LHCN-M2 (cell line): ENCODE measurements at places on chromosomes 12 and 14.
A peak's percentile ranks its signal among the peaks of the same experiment; 100 is the strongest.

GRCh38 chr12:9760699-9761418, at the start of gene CD69:
Gene CD69 (minus strand): TSS chr12:9760901. CDS start chr12:9760820, 81 bp downstream.
- no peak for DNase-seq

GRCh38 chr12:54486173-54486867, 11.2 kb upstream of the NCKAP1L start:
- no peak for DNase-seq

DNA sequence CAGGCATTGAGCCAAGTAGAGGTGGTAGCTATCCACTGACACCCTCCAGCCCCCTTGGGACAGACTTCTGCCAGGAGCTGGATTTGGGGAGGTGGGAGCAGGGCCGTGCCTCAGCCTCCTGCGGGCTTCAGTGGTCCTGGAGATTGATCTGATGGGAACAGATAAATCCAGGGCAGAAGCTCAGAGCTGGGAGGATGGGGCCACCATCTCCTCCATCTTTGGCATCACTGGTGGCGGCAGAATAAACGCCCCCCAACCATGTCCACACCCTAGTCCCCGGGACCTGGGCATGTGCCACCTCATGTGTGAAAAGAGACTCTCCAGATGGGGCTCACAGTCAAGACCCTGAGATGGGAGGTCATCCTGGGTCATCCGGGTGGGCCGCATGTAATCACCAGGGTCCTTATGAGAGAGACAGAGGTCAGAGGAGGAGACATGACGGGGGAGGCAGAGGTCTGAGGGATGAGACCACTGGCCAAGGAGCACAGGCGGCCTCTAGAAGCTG, 209.6 kb upstream of the RTL1 start:
- DNase-seq, result no peak

- DNase-seq, result no peak
Observed at GRCh38 chr14:54593860-54594259, 26.9 kb downstream of the SAMD4A start.

GRCh38 chr12:72018036-72018435, 79.4 kb downstream of the TPH2 start:
- no peak for DNase-seq

GRCh38 chr12:2794191-2794735, 507 bp upstream of the FKBP4 start:
- no peak for DNase-seq

GRCh38 chr14:64536488-64537245, 3.9 kb upstream of the HSPA2 start:
- no peak for DNase-seq

DNA sequence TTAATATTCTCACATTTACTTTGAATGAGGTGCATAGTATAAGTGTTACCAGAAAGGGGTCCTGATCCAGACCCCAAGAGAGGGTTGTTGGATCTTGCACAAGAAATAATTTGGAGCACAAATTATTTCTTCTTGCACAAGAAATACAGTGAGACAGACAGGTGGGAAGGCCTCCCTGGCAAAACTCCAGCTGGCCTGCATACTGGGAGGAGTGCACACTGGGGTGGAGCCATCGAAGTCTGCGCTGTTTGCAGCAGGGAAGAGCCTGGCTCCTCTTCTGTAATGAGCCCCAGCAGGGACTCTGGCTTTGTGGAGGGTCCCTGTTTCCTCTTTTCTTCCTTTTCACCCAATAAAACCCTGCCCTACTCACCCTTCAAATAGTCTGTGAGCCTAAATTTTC, 141.6 kb downstream of the GLT1D1 start:
- DNase-seq, result no peak

DNA sequence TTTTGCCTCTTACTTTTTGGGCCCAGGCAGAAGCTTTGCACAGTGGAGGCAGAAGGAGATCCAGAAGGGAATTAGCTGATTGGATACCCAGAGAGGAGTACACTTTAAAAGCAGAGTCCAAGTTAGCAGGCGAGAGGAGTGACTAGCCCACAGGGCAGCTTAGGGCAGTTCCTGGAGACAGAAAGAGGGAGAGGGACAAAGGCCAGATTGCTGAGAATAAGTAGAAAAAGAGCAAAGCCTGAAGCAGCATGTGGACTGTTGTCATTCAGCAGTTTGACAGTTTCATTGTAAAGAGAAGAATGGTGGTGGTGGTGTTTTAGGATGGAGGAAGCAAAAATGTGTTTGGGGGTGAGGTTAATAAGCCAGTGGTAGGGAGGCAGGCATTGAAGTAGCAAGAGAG, 95.1 kb downstream of the PELI2 start:
- DNase-seq, result no peak

GRCh38 chr14:65588426-65589140, 176.1 kb downstream of the FUT8 start:
- peak; percentile 49 for DNase-seq

DNA sequence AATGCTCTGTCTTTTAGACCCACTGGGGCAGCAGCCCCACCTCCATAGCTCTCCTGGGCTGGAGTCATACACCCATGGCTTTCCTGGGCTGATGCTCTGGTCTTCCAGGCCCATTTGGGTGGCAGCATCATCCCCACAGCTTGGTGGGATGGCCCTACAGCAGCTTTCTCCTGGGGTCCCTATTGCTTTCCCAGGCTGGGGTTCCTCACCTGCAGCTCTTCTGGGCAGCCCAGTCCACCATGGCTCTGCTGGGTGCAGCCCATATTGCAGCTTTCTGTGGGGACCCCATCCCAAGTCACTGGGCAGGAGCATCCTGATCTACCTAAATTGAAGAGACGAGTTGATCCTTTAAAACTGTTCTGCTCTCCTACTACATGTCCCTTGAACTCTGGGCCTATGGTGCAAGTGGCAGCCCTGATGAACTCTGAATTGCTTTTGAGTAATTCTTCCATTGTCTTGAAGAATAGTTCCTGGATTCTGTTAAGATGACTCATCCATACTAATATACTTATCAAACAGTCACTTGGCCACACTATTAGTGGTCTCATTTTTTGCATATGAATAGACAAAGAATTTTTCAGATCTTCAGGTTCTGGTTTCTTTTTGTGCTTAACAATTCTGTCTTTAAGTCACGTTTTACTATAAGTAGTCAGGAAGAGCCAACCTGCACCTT, 390.1 kb downstream of the DPF3 start:
- no peak for DNase-seq

DNA sequence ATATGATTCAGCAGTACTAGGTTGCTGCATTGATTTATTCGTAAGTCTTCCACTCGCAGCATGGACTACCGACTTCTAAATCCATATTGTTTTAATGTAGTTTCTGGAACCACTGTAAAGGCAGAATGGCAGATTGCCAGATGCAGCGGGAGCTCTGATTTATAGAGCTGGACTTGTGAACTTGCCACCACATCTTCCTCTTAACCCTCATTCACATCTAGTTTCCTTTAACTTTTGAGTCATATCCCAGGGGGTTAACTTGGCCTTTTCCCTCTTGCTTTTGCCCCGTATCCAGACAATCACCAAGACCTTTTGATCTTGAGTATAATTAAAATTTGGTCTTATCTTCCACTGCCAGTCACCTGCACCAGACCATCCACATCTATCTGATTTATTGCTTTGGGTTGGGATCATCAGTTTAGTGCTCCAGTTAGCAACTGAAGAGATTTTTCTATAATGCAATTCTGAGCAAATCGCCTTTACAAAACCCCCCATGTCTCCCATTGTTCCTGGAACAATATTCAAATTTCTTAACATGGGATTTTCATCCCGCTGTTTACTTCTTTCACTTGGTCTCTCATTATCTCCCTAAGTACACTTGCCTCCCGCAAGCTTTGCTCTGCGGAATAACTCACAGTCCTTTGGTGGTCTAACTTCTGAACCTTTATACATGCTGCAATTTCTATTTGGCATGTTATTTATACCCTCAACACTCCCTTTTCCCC, 130.5 kb downstream of the ACSS3 start:
- peak; percentile 18 for DNase-seq

DNA sequence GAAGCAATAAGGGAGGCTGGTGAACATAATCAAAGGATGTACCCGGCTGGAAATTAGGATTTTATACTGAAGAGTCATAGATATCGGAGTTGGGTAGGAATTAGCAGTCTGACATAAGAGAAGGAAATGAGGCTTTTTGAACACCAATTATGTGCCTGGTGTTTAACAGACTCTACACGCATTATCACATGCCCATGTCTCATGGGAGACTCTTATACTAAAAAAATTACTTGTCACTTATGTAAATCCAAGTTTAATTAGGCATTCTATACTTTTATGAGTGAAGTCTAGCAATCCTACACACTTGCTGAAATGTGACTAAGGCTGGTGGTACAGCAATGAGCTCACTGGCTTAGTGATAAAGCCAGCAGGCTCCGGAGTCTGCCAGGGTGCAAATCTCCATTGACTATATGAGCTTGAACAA, 93.5 kb downstream of the NUAK1 start:
- no peak for DNase-seq

GRCh38 chr14:22791301-22791700, 23.9 kb downstream of the SLC7A7 start:
- DNase-seq, result peak; percentile 84

DNA sequence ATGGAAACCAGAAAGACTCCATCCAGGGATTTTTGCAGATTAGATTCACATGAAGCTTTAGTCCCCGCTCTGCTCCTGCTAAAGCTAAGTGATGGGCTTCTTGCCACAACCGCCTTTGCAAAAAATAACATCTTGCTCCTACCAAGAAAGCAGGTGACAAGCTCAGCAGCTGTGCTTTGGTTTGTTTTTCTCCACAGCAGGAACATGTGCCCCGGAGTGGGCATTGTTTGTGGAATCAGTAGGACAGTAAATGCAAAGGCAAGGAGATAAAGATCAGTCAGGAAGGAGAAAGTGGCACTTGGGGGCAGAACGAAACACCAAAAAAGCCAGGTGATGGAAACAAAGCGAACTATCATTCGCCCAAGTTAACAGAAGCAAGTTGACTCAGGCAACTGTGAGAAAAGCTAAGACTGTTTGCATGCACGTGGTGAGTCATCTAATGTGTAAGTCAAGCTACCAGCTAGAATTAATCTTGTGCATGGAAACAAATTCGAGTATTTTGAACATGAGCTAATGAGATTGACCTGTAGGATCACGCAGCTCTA, 165.5 kb upstream of the PLXNC1 start:
- DNase-seq, result peak; percentile 88

DNA sequence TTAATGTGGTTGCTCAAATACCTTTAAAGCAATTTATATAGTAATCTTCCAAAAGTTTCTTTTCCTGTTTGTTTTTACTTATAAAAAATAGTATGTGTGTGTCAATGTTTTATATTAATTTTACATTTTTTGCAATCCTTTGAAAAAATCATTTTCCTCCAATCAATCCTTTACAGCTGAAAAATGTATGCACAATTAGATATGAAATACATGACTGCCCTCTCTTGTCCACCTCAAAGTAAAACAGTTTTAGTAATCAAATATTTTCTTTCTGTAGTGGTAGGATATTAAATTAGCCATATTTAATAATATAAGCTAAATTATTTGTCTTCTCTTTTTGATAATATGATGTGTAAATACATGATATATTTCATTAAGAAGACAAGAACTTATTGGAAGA, 269.9 kb downstream of the ADAMTS20 start:
- DNase-seq, result peak; percentile 46

DNA sequence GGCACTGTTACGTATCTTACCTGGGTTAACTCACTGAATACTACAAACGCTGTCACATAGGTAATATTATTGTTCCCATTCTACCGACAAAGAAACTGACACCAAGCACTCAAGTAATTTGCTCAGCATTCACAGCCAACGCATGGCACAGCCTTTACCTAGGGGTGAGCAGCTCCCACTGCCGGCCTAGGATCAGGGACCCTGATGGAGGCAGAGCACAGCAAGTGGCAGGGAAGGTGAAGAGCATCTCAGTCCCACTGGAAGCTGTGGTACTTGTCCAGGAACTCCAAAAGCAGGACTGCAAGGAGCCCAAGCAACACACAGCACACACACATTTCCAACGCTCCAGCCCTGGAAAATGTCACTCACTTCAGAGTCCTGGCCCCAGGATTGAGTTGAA, 111.8 kb upstream of the CDKN3 start:
- DNase-seq, result no peak

GRCh38 chr12:12872139-12872933, 19.0 kb upstream of the GPRC5A start:
- DNase-seq, result peak; percentile 46

DNA sequence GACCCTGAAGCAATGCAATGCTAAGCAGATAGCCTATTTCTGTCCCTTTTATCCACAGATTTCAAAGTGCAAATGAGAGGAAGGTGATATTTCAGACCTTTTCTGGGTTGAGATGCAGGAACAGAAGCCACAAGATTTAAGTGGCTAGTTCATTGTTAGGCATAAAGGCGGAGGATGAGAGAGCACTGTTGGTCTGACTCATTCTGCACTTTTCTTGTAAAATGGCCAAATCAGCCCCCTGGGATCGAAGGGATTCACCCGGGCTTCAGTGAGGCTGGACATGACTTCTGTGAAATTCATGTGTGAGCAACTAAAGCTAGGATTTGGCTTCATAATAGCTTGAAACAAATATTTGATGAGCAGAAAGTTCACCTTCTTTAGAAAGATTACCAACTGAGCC, 101.9 kb upstream of the OVCH1 start:
- peak; percentile 92 for DNase-seq

- no peak for DNase-seq
Observed at GRCh38 chr12:88238406-88238805, 96.3 kb downstream of the TMTC3 start.

DNA sequence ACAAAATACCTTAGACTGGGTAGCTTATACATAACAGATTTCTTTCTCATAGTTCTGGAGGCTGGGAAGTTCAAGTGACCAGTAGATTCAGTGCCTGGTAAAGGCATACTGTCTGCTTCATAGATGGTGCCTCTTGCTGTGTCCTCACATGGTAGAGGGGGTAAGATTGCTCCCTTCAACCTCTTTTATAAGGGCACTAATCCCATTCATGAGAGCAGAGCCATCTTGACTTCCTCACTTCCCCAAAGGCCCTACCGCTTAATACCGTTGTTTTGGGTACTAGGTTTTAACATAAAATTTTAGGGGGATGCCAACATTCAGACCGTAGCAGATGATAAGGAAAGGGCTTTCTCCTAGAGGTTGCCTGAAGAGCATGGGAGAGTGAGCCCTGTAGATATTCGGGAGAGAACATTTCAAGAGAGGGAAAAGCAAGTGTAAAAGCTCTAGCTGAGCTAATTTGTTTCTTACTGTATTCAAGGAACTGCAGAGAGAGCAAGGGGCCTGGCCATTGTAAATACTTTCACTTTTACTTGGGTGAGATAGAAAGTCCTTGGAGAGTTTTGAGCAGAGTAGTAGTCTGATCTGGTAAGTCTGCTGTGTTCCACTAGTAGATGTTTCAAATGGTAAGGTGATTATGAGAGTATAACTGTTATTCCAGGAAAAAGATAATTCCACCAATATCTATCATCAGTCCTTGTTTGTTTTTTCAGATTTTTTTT, 27.3 kb downstream of the FRS2 start:
- no peak for DNase-seq
